ENCODE measurements at places on chromosomes 3 and 15.

DNA sequence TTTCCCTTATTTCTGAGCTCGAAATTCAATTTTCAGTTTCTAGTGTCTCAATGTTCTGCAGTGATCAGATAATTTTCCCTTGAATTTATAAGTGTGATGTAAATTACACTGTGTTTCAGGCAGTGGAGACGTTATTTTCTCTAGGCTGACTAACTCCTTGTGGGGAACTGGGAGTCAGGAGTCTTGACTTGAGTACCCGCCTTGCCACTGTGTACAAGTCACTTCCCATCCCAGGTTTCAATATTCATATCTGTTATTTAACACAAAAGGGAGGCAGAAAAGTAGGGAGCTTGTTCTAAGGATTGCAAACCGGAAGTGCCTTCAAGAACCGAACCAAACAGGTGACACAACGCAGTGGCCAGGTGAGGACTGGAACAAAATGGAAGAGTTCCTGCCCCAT, 196.5 kb downstream of the MEX3B start:
- DNase-seq, result no peak

- DNase-seq, result no peak
Observed at GRCh38 chr3:30710017-30710416, 103.6 kb downstream of the TGFBR2 start.

GRCh38 chr3:54891540-54891897, 36.3 kb downstream of the LRTM1 start:
- no peak for DNase-seq

GRCh38 chr3:98733053-98733811, 29.9 kb upstream of the ST3GAL6 start:
- DNase-seq, result no peak

GRCh38 chr3:158711886-158712285, 20.4 kb downstream of the RARRES1 start:
- DNase-seq, result no peak

GRCh38 chr15:42101861-42102260, 7.5 kb upstream of the PLA2G4D start:
- DNase-seq, result no peak

GRCh38 chr3:102183623-102184022, 251.2 kb upstream of the ZPLD1 start:
- no peak for DNase-seq

GRCh38 chr3:126580746-126581145, 22.0 kb upstream of the C3orf22 start:
- no peak for DNase-seq

GRCh38 chr3:172217877-172218276, 178.5 kb downstream of the FNDC3B start:
- no peak for DNase-seq

GRCh38 chr15:93358166-93359059, 269.4 kb upstream of the RGMA start:
- no peak for DNase-seq

DNA sequence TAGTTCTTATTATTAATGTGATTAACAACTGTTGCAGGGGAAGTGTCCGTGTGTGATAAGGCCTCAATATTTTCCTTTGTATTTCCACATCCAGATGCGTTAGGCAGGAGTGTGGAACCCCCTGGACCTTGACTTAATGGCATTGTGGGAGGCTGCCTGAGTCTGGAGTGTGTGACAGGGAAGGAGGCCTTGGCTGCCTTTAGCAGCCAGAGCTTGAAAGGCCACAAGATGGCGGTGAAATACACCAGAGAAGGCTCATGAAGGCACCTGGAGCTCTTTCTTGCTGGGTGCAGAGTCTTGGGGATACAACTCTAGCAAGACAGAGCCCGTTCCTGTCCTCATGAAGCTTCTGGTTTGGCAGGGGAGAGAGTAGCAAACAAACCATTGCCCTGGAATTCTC, 36.9 kb downstream of the POLR2M start:
- DNase-seq, result no peak

GRCh38 chr3:31218082-31218481, 314.6 kb upstream of the STT3B start:
- DNase-seq, result no peak

DNA sequence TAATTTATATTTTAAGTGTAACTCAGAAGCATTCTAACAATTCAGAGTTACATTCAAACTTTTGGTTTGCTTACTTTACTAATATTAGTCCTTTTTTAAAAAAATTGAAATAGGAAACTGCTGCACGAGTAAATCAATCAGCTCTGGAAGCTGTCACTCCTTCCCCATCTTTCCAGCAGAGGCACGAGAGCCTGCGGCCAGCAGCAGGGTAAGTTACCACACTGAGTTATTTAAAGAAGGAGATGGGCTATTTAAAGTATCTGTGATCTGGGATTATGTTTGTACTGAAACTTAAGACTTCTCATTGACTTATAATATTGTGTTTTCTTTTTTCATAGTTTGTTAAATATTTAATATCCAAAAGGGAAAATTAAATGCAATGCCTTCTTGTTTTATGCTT, 29.3 kb downstream of the APPL1 start:
- no peak for DNase-seq

- DNase-seq, result no peak
Observed at GRCh38 chr3:153038779-153039178, 123.2 kb upstream of the RAP2B start.

- no peak for DNase-seq
Observed at GRCh38 chr15:76433798-76434400, 97.3 kb downstream of the ISL2 start.

GRCh38 chr15:74217907-74218885, 15.6 kb upstream of the STRA6 start:
- DNase-seq, result no peak

- DNase-seq, result no peak
Observed at GRCh38 chr3:13584901-13585300, 36.0 kb downstream of the FBLN2 start.

DNA sequence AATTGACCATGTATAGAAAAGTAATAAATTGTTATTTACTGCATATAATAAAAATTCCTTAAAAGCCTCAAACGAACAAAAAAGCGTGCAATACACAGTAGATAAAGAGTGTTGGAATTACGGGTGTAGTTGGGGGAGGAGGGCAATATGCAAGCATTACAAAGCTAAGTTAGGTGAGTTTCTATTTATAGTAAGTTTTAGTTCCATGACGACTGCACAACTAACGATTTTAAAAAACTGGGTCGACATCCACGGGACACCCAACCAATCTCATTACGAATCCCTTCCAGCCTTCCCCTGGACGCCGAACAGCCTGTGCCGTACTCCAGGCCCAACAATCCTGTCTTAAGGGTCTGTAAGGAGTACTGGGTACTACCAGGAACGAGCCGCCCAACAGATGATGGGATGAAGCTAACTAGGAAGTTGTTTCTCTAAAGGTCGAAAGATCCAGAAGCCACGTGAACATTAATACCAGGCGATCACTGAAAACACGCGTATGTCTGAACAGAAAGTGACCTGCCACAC, 677 bp downstream of the POLQ start:
- DNase-seq, result peak; percentile 46

GRCh38 chr3:36312351-36312750, 68.0 kb upstream of the STAC start:
- DNase-seq, result no peak

- DNase-seq, result no peak
Observed at GRCh38 chr3:48938156-48938555, 19.5 kb downstream of the ARIH2 start.

DNA sequence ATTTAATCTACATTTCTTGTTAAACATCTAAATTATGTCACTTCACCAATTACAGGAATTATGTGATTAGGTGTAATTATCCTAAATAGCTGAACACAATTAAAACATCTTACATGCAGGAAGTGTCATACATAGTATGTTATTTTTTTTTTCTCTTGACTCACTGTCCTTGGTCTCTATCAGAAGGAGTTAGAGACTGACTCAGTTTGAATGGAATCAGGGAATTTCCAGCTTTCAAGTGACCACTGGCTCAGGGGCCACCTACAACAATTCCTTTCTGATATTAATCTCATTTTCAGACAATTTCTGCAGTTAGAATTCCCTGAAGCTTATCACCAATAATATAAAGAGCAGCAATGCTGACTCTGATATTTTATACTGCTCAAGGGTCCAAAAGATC, 400.7 kb downstream of the ROBO1 start:
- no peak for DNase-seq

- DNase-seq, result no peak
Observed at GRCh38 chr3:122957707-122958689, 69.6 kb downstream of the SEMA5B start.

DNA sequence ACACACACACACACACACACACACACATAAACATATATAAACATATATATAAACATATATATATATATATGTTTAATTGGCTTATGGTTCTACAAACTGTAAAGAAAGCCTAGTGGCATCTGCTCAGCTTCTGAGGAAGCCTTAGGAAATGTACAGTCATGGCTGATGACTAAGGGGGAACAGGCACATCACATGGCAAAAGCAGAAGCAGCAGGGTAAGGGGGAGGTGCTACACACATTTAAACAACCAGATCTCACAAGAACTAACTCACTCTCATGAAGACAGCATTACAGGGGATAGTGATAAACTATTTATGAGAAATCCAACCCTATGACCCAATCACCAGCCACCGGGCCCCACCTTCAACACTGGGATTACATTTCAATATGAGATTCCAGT, 922.9 kb downstream of the SI start:
- DNase-seq, result peak; percentile 66

GRCh38 chr3:158771982-158772381, 29.9 kb upstream of the MFSD1 start:
- DNase-seq, result no peak

- DNase-seq, result no peak
Observed at GRCh38 chr3:190560013-190560895, 46.4 kb downstream of the IL1RAP start.

GRCh38 chr3:169458752-169459151, 204.8 kb downstream of the MECOM start:
- DNase-seq, result no peak

GRCh38 chr3:138367911-138368310, 19.5 kb downstream of the MRAS start:
- no peak for DNase-seq

DNA sequence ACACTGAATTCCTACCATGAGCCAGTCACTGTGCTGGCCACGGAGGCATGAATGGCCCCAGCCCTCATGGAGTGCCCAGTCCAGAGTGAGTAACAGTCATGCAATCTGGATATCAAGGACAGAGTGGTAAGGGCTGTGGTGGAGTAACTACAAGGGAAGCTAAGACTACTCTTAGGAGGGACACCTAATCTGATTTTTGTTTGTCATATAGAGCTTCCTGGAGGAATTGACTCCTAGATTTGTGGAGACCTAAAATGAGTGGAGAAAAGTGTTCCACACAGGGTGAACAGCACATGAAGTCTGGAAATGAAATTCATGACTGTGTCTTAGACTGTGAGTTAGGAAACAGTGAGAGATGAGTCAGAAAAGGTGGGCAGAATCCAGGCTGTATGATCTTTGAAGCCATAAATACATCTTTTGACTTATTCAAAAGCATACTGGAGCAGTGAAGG, 219.9 kb downstream of the NFKBIZ start:
- DNase-seq, result no peak

GRCh38 chr3:146159616-146160320, 1.2 kb downstream of the PLOD2 start:
- DNase-seq, result no peak

DNA sequence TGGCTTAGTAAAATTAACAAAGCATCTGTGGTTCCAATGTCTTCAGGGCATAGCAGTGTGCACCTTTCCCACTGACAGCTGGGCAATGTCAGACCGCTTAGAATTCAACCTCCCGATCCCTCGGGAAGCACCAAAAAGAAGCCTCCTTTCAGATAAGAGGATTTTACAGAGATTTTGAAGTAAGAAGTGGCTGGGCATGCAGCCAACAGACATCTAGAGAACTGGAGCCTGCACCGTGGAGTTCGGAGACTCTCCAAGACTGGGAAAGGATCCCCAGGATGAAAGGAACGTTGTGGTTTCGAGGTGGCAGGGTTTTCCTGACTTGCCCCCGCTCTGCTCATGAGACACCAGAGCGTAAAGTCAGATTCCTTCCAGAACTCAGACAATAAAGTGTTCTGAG, 5.3 kb downstream of the FAM174B start:
- no peak for DNase-seq

- peak; percentile 75 for DNase-seq
Observed at GRCh38 chr3:43105596-43106292, at the start of gene POMGNT2. Gene POMGNT2 (minus strand): TSS chr3:43106079. CDS start chr3:43081431, 24,648 bp downstream.

- DNase-seq, result no peak
Observed at GRCh38 chr15:51349156-51349844, 7.8 kb downstream of the GLDN start.

- DNase-seq, result peak; percentile 8
Observed at GRCh38 chr3:32340039-32340438, 51.6 kb upstream of the CMTM7 start.

DNA sequence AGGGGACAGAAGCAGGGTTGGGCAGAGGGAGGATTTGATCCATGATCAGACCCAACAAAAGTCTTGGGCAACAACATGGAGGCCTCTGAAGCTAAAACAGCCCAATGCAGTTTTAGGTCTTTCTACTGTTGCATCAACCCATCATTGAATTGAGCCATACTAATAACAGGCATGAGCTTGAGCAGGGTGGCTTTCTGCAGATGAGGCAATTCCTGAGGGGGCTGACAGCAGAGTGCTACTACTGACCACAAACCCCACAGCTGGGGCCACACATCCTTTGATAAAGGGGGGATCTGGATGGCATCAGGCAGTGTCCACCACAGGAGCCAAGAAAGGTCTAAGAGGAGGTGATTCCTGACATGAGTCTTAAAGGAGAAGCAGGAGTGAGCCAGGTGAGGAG, 517.0 kb upstream of the PPP2R3A start:
- no peak for DNase-seq

DNA sequence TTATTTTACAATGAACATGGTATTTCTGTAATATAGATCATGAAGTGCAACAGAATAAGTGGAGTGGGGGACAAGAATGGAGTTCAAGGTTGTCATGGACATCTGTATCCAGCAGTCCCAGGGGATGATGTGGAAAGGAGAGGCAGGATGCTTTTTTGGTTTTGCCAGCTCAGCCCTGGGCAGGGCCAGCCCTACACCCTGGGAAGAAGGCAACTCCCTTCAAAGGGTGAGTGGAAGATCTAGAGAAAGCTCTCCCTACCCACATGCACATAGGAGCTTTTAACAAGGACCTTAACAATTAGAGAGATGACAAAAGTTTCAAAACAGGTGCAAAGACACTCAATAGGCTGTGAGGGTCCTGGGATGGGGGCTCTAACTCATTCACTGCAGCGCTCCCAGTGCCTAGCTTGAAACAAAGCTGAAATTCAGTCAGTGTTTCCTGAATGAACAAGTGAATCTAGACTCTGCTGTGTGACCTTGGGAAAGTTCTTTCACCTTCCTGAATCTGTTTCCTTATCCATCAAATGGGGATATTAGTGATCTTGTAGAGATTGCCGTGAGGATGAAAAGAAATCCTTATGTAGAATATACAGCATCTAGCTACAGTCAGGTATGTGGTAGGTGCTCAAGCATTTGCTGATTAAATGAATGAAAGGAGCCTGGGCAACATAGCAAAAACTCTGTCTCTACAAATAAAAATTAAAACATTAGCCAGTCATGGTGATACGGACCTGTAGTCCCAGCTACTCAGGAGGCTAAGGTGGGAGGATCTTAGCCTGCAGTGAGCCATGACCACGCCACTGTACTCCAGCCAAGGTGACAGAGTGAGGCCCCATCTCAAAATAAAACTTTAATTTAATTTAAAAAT, 14.3 kb downstream of the BHLHE40 start:
- DNase-seq, result no peak
